ENCODE measurements at places on chromosomes 1 and 21. TPM values are rescaled to one million over a fixed set of nuclear protein-coding genes. Genes with fewer than 3 reads are reported as not detected.

CGN gene
- 2.0 TPM for total RNA-seq

NHLH2 gene
- total RNA-seq: not detected

IQCC gene
- total RNA-seq: 5.0 TPM

MPL gene
- total RNA-seq: not detected

SPRR2F gene
- total RNA-seq: not detected

AMY2A gene
- total RNA-seq: not detected

PTGS2 gene
- 0.21 TPM for total RNA-seq

RHD gene
- total RNA-seq: not detected

SPATC1L gene
- total RNA-seq: 6.3 TPM

PFKFB2 gene
- total RNA-seq: 5.2 TPM

CELA2A gene
- not detected for total RNA-seq

DNA sequence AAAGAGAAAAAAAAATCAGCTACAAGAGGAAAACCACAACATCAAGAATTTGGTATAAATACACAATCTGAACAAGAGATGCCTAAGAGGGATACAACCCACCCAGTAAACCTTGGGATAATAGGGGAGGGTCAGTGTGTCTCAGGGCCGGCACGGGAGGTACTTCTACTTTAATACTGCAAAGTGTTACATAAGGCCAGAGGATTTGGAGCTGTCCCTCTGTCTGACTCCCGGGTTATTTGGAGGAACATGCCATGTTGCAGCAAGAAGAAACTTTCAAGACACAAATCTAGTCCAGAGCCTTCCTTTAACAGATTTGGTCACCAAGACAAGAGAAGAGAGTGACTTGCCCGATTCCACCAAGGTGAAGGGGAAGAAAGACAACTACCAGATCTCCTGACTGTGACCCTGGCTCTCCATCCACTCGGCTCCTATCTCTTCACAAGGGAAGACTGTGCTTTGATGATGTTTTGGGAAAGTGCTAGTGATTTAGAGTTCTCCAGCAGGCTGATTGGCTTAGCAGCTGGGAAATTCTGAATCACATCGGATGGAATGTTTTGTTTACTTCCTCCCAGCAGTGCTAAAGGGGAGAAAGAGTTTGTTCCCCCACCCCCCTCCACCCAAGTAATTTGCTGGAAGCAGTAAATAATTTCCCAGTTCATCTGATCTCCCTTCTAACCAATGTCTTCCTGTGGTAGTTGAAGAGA lies 29.3 kb downstream of the SGIP1 start:
- H3K36me3 ChIP-seq: no peaks in the 10 kb centered on the region
- H3K27me3 ChIP-seq: peaks cover 12% of the 10 kb centered on the region

- peak overlapping the region; percentile 88 for H3K27ac ChIP-seq
- no peak for DNase-seq
- peak overlapping the region; percentile 67 for H3K4me3 ChIP-seq
- H3K4me1 ChIP-seq: peaks cover 90% of the 10 kb centered on the region
- H3K27me3 ChIP-seq: no peaks in the 10 kb centered on the region
- peaks cover 69% of the 10 kb centered on the region for H3K36me3 ChIP-seq
These were observed 29.5 kb downstream of the CD247 start for GRCh38 chr1:167488786-167489185.

GRCh38 chr1:204483791-204484190 lies 10.8 kb downstream of the PIK3C2B start:
- no peak overlapping the region for H3K27ac ChIP-seq
- H3K4me1 ChIP-seq: peaks cover 32% of the 10 kb centered on the region
- H3K4me3 ChIP-seq: no peak overlapping the region
- no peaks in the 10 kb centered on the region for H3K36me3 ChIP-seq
- DNase-seq: no peak
- no peaks in the 10 kb centered on the region for H3K27me3 ChIP-seq

DNA sequence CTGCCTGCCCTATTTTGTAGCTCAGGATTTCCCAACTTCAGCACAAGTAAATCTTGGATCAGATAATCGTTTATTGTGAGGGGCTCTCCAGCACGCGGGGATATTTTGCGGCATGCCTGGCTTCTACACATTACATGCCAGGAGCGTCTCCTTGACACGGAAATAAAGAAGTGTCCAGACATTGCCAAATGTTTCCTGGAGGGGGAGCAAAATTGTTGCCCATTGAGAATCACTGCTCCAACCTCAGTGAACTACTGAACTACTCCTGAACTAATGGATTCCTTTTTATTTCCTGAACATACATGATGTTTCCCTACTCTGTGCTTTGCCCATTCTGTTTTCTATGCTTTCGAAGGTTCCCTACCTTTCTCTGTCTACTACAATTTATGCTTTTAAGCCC lies 1359.1 kb upstream of the ADGRL2 start:
- no peaks in the 10 kb centered on the region for H3K36me3 ChIP-seq
- DNase-seq: no peak
- no peak overlapping the region for H3K27ac ChIP-seq
- no peaks in the 10 kb centered on the region for H3K4me1 ChIP-seq
- H3K4me3 ChIP-seq: no peak overlapping the region
- H3K27me3 ChIP-seq: no peaks in the 10 kb centered on the region

- no peaks in the 10 kb centered on the region for H3K36me3 ChIP-seq
- no peak overlapping the region for H3K27ac ChIP-seq
- no peak overlapping the region for H3K4me3 ChIP-seq
- DNase-seq: no peak
- no peaks in the 10 kb centered on the region for H3K4me1 ChIP-seq
These were observed 46.9 kb downstream of the AJAP1 start for GRCh38 chr1:4701276-4701675.

- H3K36me3 ChIP-seq: peaks cover 4% of the 10 kb centered on the region
- H3K4me1 ChIP-seq: peaks cover 13% of the 10 kb centered on the region
- no peak overlapping the region for H3K27ac ChIP-seq
These were observed 15.5 kb downstream of the IFNGR2 start for GRCh38 chr21:33418691-33419090.

- no peak for DNase-seq
- no peaks in the 10 kb centered on the region for H3K27me3 ChIP-seq
- no peak overlapping the region for H3K4me3 ChIP-seq
These were observed 6.7 kb upstream of the CFAP126 start for GRCh38 chr1:161374373-161374772.

DNA sequence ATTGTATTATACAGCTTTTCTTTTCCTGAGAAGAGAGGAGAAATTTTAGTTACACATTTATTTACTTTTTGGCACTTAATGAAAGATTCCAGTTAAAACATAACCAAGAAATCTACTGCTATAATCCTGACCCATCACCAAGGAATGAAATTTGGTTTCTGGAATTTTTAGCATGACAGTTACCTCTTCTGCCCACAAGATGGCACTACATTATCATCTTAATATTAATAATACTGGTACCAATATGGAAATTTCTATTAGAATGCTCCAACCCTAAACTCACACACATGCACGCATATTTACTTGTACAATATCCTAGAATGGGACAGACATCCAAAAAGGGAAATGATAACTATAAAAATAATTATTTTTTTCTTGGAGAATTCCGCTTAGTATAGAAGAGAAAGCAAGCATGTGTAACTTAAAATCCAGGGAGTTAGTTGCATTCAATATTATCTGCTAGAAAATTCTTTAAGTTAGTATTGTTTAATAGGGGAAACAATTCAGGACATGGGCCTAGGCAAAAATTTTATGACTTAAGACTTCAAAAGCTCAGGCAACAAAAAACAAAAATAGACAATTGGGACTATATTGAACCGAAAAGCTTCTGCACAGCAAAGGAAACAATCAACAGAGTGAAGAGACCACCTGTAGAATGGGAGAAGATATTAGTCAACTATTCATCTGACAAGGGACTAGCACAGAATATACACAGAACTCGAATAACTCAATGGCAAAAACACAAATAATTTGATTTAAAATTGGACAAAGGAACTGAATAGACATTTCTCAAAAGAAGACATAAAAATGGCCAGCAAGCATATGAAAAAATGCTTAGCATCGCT lies 37.4 kb downstream of the MAP3K21 start:
- no peak for DNase-seq
- H3K4me3 ChIP-seq: no peak overlapping the region
- peaks cover 15% of the 10 kb centered on the region for H3K27me3 ChIP-seq
- H3K4me1 ChIP-seq: no peaks in the 10 kb centered on the region

- DNase-seq: no peak
- no peaks in the 10 kb centered on the region for H3K27me3 ChIP-seq
- H3K4me1 ChIP-seq: peaks cover 30% of the 10 kb centered on the region
- no peaks in the 10 kb centered on the region for H3K36me3 ChIP-seq
These were observed 9.5 kb upstream of the SEMA4A start for GRCh38 chr1:156143765-156144489.

GRCh38 chr21:46386734-46387088 lies 62.8 kb downstream of the PCNT start:
- H3K27me3 ChIP-seq: no peaks in the 10 kb centered on the region
- no peak for DNase-seq
- no peaks in the 10 kb centered on the region for H3K4me1 ChIP-seq

- H3K27ac ChIP-seq: no peak overlapping the region
- H3K27me3 ChIP-seq: no peaks in the 10 kb centered on the region
- H3K4me1 ChIP-seq: peaks cover 9% of the 10 kb centered on the region
These were observed 276.9 kb upstream of the SNX7 start for GRCh38 chr1:98384461-98385141.

GRCh38 chr1:207872621-207873020 lies 38.3 kb downstream of the CD34 start:
- H3K36me3 ChIP-seq: peaks cover 1% of the 10 kb centered on the region
- peaks cover 58% of the 10 kb centered on the region for H3K4me1 ChIP-seq
- no peaks in the 10 kb centered on the region for H3K27me3 ChIP-seq
- peak overlapping the region; percentile 55 for H3K4me3 ChIP-seq
- no peak for DNase-seq

DNA sequence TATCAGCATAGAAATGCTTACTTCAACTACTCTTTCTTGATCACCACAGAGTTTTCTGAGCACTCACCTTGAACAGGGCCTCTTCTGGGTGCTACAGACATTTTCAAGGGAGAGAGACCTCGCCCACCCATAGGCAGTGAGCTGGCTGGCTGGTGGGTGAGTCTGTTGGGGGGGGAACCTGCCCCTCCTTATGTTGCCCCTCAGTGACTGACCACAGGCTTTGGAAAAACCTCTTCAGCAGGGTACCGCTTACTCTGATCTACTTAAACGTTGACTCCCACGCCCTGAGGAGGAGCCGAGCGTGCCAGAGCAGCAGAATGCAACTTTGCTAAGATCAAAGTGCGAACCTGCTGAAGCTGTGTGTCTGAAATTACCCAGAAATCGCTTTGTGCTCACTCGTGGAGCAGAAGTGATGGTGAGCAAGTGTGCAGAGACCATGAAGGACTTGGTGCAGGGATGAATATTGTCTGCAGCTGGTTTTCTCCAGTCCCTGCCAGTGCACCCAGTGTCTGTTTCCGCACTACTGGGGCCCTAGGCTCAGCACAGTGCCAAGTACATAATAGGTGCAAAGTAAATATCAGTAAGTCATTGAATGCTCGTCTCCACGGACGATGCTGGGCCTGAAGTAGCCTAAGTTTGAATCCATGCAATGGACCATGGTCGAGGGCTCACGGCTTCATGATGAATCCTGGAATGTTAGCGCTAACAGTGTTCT lies 158.7 kb upstream of the IRF2BP2 start:
- H3K36me3 ChIP-seq: peaks cover 6% of the 10 kb centered on the region
- peak; percentile 79 for DNase-seq
- peaks cover 70% of the 10 kb centered on the region for H3K4me1 ChIP-seq
- no peaks in the 10 kb centered on the region for H3K27me3 ChIP-seq
- peak overlapping the region; percentile 74 for H3K4me3 ChIP-seq

DNA sequence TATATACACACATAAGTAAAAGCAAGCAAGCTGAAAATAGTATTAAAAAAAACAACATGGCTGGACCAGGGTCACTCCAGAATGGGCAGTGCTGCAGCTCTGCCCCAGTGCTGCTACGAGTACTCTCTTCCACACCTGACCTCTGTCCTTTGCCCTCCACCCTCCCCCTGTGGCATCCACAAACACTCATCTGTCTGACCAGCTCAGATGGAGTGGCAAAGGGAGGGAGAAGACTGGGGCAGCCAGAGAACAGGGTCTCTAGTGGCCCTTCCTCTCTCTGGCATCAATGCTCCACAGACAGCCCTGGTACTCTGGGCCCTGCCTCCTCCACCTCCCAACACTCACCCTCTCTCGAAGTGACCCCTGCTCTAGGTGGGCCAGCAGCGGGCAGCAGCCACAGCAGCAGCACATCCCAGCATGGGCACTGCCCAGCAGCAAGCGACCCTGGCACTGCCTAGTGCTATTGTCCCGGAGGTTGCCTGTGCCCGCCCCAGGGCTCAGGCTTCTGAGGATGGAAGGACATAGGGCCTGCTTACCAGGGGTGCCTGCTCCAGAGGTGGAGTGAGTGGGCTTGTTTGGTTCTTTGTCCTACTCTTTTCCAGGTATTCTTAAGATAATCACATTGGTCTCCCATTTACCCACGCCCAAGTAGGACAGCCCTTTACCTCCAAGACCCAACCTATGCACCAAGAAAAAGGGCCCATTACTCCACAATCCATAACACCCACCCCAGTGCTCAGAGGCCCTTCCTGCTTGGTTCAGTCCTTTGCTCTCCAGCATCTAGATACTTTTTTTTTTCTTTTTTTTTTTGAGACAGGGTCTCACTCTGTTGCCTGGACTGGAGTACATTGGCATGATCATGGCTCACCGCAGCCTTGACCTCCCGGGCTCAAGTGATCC lies 6.2 kb downstream of the ARHGEF2 start:
- peak overlapping the region; percentile 75 for H3K27ac ChIP-seq
- no peaks in the 10 kb centered on the region for H3K27me3 ChIP-seq
- DNase-seq: no peak
- H3K4me1 ChIP-seq: peaks cover 83% of the 10 kb centered on the region
- peak overlapping the region; percentile 44 for H3K4me3 ChIP-seq

DNA sequence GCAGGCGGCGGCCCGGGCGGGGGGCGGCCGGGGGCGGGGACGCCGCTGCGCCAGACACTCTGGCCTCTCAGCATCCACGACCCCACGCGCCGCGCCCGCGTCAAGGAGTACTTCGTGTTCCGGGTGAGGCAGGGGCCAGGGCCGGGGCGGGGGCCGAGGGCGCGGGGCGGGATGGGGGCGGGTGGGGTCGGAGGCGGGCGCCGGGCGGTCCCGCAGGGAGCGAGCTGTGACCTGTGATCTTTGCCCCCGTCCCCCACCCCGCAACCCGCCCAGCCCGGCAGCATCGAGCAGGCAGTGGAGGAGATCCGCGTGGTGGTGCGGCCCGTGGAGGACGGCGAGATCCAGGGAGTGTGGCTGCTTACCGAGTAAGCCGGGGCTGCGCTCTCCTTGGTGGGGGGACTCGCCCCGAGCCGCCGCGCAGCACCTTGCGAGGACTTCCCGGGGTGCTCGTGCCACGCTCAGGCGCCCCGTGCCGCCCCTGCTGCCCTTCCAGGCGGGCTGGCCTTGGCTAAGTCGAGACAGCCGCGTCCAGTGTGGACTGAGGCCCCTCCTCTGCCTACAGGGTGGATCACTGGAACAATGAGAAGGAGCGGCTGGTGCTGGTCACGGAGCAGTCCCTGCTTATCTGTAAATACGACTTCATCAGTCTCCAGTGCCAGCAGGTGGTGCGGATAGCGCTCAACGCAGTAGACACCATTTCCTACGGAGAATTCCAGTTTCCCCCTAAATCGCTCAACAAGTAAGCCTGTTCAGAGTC lies 514 bp downstream of the TPRG1L start:
- H3K4me3 ChIP-seq: peak overlapping the region; percentile 90
- peak overlapping the region; percentile 6 for H3K27ac ChIP-seq
- peak; percentile 32 for DNase-seq
- H3K4me1 ChIP-seq: peaks cover 25% of the 10 kb centered on the region
